ENCODE measurements at places on chromosomes 2 and 18.

- peak; percentile 79 for DNase-seq
These were observed 15.2 kb upstream of the PLEKHM3 start for GRCh38 chr2:208040199-208041171.

- DNase-seq, result no peak
These were observed 58.9 kb downstream of the CXCR4 start for GRCh38 chr2:136059036-136059472.

- DNase-seq, result no peak
These were observed 189.0 kb downstream of the GALNT1 start for GRCh38 chr18:35770376-35771014.

- DNase-seq, result no peak
These were observed 18.8 kb upstream of the KIDINS220 start for GRCh38 chr2:8856176-8856575.

DNA sequence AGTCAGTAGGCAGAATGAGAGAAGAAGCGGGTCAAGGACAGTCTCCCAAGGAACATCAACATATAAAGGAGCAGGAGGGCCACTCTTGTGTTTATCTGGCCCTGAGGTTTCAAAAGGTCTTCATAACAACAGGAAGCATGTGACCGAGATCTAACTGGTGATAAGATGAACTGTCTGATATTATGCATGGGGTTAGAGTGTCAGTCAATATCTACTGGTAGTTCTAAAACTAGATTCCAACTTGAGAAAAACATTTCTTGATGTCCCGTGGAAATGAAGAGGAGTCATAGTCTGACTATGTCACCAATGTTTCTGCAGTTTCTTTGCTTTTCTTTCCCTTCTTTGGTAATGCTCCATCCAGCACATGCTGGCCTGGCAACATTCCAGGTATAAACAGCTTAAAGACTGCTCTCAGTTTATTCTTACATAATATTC, 77.5 kb upstream of the ITPRID2 start:
- DNase-seq, result no peak

DNA sequence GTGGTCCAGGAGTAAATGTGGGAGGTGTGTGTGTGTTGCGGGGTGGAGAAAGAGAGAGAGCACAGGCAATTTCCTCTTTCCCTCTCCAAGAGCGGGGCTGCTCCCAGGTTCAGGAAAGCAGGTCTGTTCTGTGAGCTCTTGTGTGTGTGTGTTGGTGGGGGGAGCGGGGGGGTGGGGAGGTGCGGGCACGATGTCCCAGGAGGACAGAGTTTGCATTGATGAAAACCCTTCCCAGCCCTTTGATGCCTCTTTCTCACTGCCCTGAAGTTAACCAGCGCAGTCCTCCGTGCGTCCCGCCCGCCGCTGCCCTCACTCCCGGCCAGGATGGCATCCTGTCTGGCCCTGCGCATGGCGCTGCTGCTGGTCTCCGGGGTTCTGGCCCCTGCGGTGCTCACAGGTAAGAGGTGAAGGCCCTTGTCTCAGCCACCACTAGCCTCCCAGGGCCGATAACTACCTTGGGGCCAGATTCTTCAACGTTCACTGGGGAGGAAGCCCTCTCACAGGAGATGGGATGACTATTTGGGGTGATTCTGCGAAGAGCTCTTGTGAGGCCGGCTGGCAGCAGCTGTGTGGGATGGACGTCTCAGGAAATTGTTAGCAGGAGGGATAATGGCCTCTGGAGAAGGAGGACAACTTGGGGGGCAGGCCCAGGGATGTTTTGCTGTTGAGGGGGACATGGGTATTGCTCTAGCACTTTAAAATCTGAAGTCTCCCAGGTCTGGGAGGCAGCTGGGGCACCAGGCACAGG, at the start of gene SNORC:
SNORC (plus strand) TSS at position 247 of the 748 bp plus-strand sequence; CDS start at position 325, 78 bp downstream.
- DNase-seq, result peak; percentile 40

- no peak for DNase-seq
These were observed 46.3 kb upstream of the RAB12 start for GRCh38 chr18:8562919-8563318.

DNA sequence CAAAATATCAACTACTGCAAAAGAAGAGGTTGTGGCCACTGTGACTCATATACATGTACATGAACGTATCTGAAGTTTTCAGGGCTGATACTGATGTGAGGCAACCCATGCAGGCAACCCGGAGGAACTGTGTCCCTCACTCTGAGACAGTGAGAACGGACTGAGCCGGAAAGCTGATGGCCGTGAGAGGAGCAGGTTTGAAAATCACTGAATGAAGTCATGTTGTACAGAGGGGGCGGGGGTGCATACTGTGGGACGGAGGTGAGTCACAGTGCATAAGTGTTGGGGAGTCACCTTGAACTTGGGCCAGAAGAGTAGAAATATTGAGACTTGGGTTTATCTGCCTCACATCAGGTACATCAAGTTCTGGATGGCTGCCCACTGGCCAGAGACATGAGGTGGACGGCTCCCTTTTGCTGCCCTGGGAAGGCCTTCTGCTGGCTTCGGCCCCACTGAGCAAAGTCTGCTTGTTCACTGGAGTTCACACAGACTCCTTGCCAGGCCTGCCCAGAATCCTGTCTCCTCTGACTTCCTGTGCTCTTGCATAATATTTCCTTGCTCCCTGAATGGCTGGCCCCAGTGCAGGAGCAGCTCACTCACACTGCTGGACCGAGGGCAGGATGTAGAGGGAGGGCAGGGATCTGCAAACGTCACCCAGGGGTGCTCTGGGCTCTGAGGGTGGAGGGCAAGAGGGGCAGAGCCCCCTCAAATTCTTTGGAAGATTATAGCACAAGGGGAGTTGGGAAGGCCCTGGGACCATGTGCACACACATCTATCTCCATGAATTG, 18.1 kb downstream of the EPAS1 start:
- peak; percentile 89 for DNase-seq

DNA sequence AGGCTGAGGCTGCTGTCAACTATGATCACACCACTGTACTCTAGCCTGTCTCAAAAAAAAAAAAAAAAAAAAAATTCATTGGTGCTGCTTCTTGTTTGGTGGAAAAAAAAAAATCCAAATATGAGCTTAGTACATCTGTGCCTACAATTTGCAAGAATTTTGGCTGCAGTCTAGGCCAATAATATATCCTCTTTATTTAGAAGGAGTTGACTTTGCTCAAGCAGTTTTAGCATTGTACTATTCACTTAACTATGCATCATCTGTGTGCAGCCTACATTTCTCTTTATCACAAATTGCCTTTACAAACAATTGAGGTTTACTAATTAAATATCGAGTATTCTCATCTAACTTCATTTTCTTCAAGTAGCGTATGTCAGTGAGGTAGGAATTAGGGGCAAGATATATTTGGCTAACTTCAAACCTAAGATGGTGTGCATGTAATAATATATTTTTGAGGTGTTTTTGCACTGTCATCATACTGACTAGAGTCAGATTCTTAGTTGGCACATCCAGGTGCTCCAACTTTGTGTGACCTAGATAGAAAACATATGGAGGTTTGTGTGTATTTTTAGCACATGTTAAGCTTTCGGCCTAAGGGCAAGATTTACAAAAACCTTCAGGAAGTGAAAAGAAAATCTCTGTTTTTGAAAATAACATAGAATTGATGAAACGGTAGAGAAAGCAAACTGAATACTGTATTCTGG, 51.8 kb downstream of the PMS1 start:
- DNase-seq, result no peak

- DNase-seq, result no peak
These were observed 218.9 kb upstream of the ARL4C start for GRCh38 chr2:234715671-234716250.

DNA sequence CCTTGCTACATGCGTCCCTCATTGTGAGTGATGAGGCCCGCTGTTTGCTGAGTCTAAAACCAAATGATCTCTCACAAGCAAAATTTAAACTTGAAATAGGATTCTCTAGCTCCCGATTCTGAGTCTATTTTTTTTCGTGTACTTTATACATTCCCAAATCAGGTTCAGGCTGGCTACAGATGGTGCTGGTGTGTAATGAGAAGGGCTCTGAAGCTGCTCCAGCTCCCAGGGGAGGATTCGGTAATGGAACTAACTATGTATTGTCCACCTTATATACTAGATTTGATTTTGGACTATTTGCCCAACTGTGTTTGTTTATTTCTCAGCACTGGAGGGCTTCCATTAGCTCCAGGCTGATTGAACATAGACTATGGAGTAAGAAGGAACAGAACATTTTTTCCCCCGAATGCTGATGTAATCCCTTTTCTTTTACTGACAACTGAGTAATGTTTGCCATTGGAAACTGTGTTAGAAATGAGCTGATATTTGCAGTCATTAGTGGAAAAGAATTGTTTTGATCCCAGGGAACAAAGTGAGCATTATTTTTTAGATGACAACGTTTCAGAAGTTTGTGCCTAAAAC, 274.0 kb upstream of the FIGN start:
- DNase-seq, result no peak

GRCh38 chr2:228545041-228545747, 363.7 kb upstream of the SPHKAP start:
- no peak for DNase-seq

- DNase-seq, result no peak
These were observed 25.5 kb upstream of the MAP4K4 start for GRCh38 chr2:101672047-101672446.

DNA sequence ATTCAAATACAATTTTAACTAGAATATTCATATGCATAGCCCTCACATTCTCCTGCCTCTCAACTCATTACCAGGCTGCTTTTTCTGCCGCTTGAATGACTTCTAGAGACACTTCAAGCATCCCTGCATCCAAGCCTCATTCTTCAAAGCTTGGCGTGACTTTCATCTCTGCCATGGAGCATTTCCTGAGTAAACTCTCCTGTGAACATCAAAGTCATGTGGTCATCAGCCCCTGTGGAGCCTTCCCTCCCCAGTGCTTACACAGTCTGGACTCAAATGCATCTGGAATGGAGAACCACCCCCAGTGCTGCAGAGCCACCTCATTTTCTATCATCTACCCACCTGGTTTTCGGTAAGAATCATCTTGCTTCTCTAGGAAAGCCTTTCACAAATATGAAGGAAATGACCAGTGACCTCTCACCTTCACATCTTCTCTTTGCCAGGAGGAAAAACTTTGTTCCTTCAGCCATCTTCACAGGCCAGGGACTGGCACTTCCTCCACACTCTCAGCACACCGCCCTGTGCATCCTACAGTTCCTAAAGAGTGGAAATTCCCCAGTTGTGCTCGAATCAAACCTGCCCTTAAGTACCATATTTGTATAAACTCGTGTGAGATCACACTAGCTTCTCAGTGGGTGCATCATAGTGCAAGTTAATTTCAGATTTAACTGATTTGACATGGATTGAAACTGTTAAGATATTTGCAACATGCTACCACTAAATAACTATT, 116.4 kb downstream of the COL6A3 start:
- DNase-seq, result no peak

- DNase-seq, result no peak
These were observed 37.5 kb upstream of the NCOA1 start for GRCh38 chr2:24453379-24454073.

DNA sequence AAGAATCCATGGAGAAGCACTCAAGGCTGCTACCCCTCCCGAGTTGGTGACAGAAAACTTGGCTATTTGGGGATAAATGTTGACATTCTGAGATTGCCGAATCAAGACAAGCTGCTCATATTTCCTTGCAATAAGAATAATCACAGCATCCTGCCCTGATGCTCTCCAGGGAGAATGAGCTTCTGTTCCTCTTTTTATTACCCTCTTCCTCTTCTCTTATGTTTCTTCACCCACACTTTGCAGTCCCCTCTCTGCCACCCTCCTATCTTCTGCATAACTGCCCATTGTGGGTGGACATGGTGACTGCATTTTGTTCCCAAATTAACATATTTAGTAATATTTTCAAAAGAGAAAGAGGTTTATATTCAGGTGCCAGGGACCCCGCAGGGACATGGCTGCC, 11.9 kb upstream of the MSGN1 start:
- DNase-seq, result no peak

DNA sequence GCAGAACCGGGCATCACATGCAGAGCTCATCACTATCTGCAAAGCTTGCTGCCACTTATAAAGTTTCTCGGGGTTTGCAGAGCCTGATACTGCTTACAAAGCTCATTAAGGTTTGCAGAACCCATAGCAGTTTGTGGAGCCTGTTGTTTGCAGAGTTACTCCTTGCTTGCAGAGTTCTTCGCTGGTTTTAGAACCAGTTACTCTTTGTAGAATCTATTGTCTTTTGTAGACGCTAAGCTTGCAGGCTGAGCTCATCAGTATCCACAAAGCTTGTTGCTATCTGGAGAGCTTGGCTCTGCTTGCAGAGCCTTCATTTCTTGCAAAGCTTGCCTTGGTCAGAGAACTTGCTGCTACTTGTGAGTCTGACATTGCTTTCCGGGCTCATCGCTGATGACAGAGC, 106.9 kb downstream of the CELF4 start:
- no peak for DNase-seq

DNA sequence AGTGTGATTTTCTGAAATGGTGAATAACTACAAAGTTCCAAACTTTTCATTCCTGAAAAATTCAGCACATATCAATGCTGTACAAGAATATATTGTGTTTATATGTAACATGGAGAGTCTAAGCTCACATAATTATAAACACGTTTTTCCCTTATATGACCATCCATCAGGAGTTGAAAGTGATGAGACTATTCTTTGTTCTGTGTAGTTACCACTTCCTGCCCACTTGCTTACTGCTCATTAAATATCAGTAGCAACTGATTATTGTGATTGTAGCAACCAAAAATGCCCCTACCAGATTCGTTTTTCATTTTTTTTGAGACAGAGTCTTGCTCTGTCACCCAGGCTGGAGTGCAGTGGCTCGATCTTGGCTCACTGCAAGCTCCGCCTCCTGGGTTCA, 30.8 kb downstream of the OTX1 start:
- DNase-seq, result no peak

GRCh38 chr18:7205346-7205745, 25.5 kb upstream of the LRRC30 start:
- DNase-seq, result no peak

GRCh38 chr2:50582164-50582563, 449.8 kb downstream of the NRXN1 start:
- DNase-seq, result no peak

GRCh38 chr18:49728542-49728941, 84.8 kb downstream of the ACAA2 start:
- peak; percentile 70 for DNase-seq

GRCh38 chr18:9890957-9891356, 5.2 kb downstream of the TXNDC2 start:
- DNase-seq, result no peak

GRCh38 chr2:18845854-18846445, 256.6 kb upstream of the NT5C1B start:
- DNase-seq, result no peak

GRCh38 chr2:121451398-121451797, 79.3 kb upstream of the RNU4ATAC start:
- DNase-seq, result no peak

DNA sequence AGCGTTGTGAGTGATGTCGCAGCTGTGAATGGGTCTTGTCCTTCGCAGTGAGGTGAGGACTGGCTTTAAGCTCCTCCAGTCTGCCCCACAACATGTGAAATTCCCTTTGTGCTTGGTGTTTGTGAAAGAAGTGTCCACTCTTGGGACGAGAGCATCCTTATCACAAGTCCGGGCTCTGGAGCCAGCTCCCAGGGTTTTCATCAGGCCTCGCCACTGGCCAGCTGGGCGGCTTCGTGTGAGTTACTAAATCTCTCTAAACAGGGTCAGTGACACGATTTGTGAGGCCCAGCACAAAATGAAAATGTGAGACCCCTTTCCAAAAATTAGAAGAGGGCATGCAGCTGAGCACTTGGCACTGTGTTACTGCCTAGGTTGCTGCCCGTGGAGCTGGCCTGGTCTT, 115.9 kb downstream of the VAPA start:
- no peak for DNase-seq
